ENCODE measurements at places on chromosomes 5 and 9.

DNA sequence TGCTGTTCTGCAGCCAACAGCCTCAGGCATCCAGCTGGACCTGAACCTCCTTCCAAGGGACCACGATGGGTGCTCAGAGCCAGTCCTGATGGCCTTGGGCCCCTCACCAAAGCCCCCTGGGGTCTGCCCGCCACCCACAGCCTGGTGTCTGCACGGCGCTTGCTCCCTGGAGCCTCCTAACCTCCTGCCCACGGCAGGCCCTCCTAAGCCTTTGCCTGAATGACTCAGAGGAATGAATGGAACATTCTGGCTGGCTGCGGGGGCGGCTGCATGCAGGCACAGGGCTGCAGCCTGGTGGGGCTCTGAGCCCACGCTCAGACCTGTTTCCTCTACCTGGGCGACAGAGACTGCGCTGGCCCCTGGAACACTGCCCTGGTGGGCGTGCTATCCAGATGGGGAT, 6.9 kb downstream of the SOHLH1 start:
- DNase-seq: no peak

GRCh38 chr5:125236981-125237380, 490.5 kb upstream of the ZNF608 start:
- DNase-seq: no peak

- no peak for DNase-seq
Measured at GRCh38 chr9:92010705-92011536, 60.9 kb upstream of the ROR2 start.

GRCh38 chr9:35908504-35909125, 675 bp upstream of the SPAAR start:
- no peak for DNase-seq

DNA sequence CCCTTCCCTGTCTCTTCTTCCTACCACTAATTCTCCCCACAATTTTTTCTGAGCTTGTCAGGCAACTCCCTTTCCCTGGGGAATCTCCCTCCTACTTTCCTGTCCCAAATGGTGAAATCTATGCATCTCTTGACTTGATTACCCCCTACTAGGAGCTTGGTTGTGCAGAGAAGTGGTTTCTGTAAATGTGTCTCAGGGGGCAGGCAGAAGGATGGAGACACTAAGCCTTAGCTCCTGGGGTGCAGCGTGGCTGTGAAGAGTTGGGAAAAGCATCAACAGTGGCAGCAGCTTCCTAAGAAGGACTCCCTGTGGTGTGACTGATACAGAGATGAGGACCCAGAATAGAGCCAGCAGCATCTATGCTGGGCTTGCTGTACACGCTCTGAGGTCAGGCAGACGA, 62.3 kb downstream of the NRG2 start:
- DNase-seq: no peak

GRCh38 chr5:88665750-88666215, 217.2 kb downstream of the MEF2C start:
- DNase-seq: no peak

GRCh38 chr5:158798140-158798539, 301.6 kb downstream of the EBF1 start:
- DNase-seq: no peak

DNA sequence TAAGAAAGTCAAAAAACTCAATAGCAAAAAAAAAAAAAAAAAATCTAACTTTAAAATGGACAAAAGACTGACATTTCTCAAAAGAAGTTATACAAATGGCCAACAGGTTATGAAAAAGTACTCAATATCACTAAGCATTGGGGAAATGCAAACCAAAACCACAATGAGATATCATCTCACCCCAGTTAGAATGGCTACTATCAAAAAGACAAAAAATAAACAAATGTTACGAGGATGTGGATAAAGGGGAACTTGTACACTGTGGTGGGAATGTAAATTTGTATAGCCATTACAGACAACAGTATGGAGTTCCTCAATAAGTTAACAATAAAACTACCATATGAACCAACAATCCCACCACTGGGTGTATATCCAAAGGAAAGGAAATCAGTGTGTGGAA, 37.2 kb downstream of the ENC1 start:
- DNase-seq: no peak

DNA sequence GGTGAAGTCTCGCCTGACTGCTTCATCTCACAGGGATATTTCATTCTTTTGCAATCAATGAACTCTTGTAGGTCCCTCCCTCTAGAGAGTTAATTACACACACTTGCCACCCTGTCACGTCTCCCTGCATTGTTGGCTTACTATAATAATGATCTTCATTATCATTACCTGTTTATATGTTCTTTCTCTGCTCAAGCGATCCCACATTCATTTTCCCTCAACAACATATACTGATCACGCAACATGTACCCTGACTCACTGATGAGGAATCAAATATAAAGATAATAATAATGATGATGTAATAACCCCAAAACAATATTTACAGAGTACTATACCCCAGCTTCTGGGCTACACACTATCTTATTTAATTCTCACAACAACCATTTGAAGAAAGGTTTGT, 88.5 kb downstream of the FEM1C start:
- DNase-seq: no peak

GRCh38 chr5:39399135-39400036, 25.4 kb downstream of the DAB2 start:
- DNase-seq: no peak

DNA sequence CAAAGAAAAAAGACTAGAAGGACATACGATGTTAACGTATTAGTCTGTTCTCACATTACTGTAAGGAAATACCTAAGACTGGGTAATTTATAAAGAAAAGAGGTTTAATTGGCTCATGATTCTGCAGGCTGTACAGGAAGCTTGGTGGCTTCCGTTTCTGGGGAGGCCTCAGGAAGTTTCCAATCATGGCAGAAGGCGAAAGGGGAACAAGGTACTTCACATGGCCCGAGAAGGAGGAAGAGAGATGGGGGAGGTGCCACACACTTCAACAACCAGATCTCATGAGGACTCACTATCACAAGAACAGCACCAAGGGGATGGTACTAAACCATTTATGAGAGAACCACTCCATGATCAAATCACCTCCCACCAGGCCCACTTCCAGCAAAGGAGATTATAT, 110.1 kb downstream of the CARTPT start:
- no peak for DNase-seq

DNA sequence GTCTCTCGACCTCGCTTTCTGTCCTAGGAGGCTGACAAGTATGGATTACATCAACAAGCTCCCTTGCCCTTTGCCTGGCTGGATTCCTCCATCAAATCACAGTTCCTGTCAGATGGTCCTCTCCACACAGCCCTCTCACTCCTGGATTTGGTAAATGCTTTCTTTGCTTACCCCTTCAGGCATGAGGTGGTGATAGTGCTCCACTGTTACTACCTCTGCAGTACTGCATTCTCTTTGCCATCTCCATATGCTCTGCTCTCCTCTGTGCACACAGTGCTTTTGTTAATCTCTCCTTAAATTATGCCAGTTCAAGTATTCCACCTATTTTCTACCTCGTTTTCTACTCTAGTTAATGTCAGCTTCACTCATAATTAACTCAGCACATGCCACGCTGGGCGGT, 279.2 kb downstream of the DMAC1 start:
- DNase-seq: no peak

DNA sequence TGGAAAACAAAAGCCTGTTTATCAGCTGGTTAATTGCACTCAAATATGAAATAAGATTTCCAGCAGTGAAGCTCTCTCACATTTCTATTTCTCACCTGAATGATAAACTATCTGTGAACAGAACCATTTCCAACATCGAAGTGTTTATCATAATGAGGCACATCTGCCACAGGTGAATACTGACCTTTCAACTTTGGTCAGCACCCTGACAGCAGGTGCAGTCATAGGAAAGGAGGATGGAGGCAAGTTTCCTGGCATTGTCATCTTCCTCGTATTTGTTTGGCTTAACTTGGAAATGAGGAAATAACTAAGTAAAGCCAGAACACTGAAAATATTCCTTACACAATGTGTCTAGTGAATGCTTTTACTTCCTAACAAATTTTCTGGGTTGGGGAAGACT, 716.4 kb downstream of the NR2F1-AS1 start:
- DNase-seq: no peak

DNA sequence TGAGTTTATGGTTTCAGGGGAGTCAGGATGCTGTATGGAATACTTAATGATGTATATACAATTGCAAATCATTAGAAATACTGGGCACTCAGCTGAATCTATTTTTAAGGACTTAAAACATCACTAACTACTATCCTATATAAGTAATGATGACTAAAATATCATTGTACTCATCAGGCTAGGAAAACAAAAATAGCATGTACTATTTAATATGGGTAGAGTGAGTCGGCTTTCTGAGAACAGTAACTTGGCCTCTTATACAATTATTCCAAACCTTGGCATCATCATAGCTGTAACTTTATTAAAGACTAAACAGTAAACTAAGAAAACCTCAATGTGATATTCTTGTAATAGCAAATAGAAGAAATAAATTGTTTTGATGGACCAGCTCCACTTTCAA, 94.5 kb downstream of the PJA2 start:
- DNase-seq: no peak

DNA sequence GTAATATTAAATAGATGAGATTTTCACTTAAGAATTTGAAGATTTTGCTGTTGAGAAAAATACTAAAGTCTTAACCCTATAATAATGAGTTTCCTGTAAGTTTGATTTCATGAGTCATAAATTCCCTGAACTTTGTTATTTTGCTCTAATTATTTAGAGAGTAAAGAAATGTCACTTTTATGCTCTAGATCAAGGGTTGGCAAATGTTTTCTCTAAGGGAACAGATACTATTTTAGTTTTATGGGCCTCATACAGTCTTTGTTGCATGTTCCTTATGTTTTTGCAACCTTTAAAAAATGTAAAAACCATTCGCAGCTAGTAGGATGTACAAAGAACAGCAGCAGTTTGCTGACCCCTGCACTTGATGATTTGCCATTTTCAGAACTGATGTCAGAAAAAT, 480 bp upstream of the TXNDC8 start:
- DNase-seq: no peak

GRCh38 chr5:130112246-130112645, 208.0 kb downstream of the CHSY3 start:
- no peak for DNase-seq

- DNase-seq: no peak
Measured at GRCh38 chr9:7103771-7104170, 346.0 kb downstream of the KDM4C start.

DNA sequence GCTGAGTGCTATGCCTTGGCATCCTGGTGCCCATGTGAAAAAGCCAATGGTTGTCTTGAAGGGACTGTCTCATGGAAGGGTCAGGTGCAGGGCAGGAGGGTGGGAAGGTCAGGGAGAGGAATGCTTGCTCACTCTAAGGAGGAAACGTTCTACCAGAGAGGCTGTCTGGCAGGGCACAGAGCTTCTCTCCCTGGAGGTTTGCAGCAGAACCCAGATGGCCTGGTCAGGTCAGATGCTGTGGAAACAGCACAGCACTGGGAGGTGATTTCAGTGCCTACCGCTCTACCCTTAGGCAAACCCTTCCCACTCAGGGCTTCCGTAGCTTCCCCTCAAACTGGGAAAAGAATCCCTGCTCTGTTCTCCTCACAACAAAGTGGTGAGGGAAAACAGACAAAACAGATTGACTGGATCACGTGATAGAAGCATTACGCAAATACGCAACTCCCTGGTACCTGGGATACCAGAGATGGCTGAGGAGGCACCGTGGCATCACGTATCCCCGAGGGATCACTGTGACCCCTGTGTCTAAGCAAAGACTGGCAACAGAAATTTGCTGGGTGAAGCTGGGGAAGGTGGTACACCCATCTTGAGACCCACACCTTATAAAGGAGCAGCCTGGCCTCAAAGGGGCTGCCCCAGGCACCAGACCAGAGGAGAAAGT, 3.9 kb upstream of the MGAT1 start:
- peak; percentile 14 for DNase-seq

GRCh38 chr5:113489299-113489698, 1.0 kb upstream of the MCC start:
- peak; percentile 5 for DNase-seq

DNA sequence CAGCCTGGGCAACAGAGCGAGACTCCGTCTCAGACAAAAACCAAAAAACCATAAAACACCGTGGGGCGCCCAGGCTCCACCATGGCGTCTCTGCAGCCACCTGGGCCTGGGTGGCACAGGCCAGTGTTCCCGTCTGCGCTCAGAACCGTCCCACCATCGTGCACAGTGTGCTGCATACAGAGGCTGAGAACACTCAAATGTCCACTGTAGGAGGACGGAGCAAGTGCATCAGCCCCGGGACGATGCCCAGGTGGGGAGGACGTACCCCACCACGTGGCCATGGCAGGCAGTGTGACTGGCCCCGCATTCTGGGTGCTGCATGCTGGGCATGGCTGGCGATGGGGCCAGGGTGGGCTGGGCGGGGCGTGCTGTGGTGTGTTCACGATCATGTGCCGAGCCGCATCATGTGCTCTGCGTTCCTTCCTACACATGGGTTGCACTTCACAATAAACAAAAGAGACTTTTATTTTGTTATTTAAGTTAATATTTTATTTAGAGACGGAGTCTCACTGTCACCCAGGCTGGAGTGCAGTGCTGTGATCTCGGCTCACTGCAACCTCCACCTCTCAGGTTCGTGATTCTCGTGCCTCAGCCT, 37.8 kb downstream of the EXD3 start:
- DNase-seq: no peak

GRCh38 chr5:5350101-5350500, 72.4 kb upstream of the ICE1 start:
- no peak for DNase-seq

DNA sequence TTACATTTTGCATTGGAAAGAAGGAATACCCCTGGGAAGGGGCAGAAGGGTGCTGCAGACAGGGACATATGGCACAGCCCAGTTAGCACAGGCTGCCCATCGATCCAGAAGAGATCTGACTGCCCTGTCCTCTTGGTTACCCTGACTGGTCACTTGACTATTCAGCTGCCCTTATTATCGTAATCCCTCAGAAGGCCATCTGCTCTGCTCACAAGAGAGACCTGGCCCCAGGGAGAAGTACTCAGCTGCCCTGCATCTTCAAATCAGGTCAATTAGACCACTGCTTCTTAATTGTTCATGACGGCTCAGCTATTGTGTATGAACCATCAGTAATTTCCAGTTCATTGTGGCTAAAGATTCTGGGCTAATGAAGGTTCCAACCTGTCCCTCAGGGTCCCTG, 345.0 kb downstream of the TLE1 start:
- DNase-seq: no peak

- peak; percentile 15 for DNase-seq
Measured at GRCh38 chr5:77210091-77210963, at the start of gene PDE8B. PDE8B (plus strand) TSS chr5:77210680; CDS start chr5:77210926, 246 bp downstream.

GRCh38 chr9:128731691-128732090, 7.8 kb upstream of the ZDHHC12 start:
- DNase-seq: no peak

- DNase-seq: no peak
Measured at GRCh38 chr5:172082180-172082579, 75.7 kb upstream of the FBXW11 start.
